Cerebellar nuclear complex (tissue), 1 donor: ENCODE measurements at places on chromosomes 7 and 10.

GRCh38 chr10:75181073-75181472 is 29.5 kb upstream of the VDAC2 start:
- no peak for DNase-seq

- DNase-seq, result no peak
Measured at GRCh38 chr7:121624958-121625357, 228.8 kb upstream of the FAM3C start.

DNA sequence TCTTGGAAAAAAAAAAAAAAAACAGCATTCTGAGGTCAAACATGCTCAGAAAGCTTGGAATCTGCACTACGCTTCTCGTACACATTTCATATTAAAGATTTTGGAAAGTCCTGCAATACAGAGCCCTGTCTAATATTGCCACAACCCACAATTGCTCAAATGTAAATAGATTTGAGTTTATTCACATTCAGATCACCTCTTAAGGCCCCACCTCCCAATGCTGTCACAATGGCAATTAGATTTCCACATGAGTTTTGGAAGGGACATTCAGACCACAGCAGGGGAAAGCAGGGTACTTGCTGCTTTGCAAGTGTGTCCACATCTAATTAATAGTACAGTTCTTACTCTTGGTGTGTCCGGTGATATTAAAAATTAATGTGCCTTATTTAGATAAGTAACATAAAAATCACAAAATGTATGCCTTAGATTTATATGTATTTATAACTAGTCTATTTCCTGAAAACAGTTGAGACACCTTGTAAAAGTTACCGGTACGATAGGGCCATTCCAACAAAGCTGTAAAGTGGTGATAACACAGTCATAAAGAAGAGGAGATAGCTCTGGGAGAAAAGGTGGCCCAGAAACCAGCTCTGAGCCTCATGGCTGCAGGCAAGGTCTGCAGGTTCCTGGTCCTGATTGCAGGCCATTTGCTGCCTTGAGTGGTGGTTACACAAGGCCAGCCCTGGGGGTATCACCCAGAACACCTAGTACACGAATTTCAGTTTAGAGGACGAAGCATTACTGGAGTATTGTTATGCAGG is 27.9 kb downstream of the EGFR start:
- no peak for DNase-seq

- no peak for DNase-seq
Measured at GRCh38 chr7:142375710-142376313, 118.0 kb upstream of the PRSS58 start.

GRCh38 chr7:72286519-72286918 is 125.6 kb downstream of the CALN1 start:
- DNase-seq, result peak; percentile 41

DNA sequence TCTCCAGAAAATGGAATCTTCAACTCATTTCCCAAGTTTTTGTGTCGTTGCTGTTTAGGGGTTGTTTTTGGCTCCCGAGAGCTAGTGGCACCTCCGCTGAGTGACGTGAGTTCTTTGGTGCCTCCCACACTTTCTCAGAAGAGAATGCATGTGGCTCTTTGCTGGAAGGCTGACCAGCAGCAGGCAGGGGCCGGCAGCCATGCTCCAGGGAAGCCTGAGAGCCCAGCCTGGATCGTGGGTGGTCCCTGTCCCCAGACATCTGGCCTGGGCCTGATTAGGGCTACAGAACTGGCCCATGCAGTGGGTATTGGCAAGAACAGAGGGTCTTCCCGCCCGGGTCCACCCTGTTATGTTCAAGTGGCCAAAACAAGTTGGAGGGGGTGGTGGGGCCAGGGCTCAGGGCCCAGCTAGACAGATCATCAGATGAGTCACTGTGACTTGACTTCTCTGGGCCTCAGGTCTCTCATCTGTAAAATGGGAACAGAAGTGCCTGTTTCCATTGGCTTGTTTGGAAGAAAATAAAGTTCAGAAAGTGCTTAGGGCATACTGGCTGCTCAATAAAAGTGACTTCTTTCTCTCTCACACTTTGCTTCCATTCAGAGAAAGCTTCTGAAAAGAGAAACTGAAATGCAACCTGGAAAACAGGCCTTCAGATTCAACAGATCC is 83.1 kb downstream of the STRA8 start:
- DNase-seq, result no peak

DNA sequence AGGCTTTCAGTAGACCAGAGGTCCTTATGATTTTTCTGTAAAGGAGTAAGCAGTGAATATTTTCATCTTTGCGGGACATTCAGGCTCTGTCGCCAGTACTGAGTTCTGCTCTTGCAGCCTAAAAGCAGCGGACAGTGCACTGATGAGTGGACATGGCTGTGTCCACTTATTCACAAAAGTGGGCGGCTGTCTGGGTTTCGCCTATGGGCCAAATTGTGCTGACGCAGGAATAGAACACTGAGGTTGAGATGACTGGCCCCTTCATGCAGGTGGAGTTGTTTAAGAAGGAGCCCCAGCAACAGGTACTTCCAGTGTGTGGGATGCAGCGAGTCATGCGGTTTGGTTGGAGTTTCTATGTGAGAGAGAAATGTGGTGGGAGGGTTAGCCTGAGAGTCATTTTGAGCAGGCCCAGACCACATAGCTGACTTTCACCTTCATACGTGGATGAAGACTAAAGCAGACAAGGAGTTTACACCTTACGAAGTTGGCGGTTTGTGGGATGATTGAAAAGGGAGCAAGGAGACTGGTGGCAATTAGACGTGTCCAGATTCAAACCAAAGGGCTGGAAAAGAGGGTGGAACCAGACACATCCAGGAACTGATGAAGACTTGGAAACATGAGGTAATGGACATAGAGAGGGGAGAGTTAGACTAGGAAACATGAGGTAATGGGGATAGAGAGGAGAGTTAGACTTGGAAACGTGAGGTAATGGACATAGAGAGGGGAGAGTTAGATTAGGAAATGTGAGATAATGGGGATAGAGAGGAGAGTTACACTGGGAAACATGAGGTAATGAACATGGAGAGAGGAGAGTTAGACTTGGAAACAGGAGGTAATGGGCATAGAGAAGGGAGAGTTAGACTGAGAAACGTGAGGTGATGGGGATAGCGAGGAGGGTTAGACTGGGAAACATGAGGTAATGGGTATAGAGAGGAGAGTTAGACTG is 38.2 kb downstream of the WDR37 start:
- DNase-seq, result no peak

- no peak for DNase-seq
Measured at GRCh38 chr7:44269417-44269816, 56.0 kb downstream of the CAMK2B start.

- DNase-seq, result no peak
Measured at GRCh38 chr7:104111271-104111670, 96.5 kb downstream of the ORC5 start.

- DNase-seq, result no peak
Measured at GRCh38 chr10:86693721-86694369, 25.5 kb downstream of the LDB3 start.

GRCh38 chr10:48478980-48479811 is 125.7 kb downstream of the ARHGAP22 start:
- no peak for DNase-seq

- no peak for DNase-seq
Measured at GRCh38 chr10:114022766-114023597, 20.7 kb upstream of the ADRB1 start.

GRCh38 chr10:35821339-35821911 is 179.3 kb upstream of the FZD8 start:
- DNase-seq, result no peak

GRCh38 chr10:63219749-63220148 is 86.6 kb downstream of the NRBF2 start:
- DNase-seq, result no peak

- no peak for DNase-seq
Measured at GRCh38 chr7:25615003-25615402, 386.7 kb upstream of the NPVF start.

DNA sequence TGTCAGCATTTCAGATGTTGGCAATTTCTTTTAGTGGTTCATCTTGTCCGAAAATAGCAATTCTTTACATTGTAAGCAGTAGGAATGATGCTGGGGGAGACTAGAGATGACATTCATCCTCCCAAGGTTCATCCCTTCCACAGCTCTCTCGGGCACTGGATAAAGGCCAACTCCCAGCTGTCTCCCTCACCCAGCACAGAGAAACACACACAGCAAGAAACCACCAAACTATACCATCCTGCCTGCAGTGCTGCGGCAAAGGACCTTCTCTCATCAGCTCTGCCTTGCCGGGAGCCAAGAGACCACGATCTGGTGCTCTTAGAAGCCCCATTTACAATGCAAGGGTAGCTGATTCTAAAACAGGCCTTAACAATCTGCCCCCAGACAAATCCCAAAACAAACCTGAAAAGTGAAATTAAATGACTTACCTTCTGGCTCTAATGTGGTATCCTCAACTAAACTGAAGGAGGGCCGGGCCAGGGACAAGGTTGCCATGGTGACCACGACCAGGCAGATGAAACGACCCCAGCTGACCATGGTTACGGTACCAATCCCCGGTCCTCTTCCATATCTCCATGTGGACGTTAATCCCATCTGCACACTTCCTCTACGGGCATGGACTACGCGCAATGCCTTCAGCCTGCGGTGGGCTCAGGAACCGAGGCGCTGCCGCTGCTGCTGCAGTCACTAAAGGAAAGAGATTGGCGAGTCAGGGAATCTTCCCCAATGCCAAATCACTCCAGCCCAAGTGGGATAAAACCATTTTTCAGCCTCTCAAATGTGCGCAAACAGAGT is 4.8 kb downstream of the FGFR2 start:
- no peak for DNase-seq

DNA sequence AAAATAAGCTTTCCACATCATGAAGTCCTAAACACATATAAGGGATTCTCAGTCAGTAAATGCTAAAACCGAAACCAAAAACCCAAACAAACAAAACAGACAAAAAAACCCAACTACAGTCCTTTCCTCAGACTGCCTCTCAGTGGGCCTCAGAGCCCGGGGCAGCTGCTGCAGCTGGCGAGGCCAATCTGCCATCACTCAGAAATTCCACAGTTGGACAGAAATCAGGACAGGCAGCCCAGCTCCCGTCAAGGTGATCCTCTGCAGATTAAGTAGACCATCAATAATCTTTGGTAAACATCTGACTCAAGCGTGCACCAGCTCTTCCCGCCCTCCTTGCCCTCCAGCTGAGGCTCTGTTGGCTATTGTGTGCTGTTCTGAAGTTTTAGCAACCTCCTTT is 142.2 kb downstream of the ATXN7L1 start:
- no peak for DNase-seq

DNA sequence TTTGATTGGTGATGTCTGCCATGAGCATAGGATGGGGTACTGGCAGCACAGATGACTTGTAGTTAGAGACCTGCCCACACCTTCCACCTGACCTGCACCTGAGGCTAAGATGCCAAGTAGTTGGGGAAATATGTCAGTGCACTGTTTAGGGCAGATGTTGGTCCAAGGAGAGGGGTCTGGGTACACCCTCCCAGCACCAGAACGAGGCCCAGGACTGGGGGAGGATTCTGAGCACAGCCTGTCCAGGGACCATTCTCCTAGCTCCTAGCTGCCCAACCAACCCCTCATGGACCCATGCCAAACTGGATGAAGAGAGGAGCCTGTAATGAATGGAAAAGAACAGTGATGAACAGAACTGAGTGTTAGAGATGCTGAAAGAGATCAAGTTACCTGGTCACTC is 28.0 kb downstream of the FRMPD2 start:
- DNase-seq, result no peak

DNA sequence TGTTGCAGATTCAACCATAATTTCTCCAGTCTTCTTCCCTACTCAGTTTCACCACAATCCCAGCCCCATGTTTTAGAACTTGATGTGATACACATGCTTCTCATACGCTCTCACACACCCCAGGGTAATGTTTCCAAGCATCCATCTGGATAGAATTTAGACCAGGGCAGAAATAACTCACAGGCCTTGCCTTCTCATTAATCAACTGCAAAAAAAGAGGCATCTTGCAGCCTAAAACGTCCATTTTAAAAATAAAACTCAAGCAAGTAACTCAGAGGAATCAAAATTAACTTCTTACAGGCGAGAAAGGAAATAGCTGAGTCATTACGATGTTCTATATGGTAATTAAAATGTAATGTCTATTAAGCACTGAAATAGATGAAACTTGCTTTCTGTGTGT is 127.2 kb upstream of the RSU1 start:
- no peak for DNase-seq

GRCh38 chr10:98885378-98885777 is 350.3 kb downstream of the HPSE2 start:
- DNase-seq, result no peak

DNA sequence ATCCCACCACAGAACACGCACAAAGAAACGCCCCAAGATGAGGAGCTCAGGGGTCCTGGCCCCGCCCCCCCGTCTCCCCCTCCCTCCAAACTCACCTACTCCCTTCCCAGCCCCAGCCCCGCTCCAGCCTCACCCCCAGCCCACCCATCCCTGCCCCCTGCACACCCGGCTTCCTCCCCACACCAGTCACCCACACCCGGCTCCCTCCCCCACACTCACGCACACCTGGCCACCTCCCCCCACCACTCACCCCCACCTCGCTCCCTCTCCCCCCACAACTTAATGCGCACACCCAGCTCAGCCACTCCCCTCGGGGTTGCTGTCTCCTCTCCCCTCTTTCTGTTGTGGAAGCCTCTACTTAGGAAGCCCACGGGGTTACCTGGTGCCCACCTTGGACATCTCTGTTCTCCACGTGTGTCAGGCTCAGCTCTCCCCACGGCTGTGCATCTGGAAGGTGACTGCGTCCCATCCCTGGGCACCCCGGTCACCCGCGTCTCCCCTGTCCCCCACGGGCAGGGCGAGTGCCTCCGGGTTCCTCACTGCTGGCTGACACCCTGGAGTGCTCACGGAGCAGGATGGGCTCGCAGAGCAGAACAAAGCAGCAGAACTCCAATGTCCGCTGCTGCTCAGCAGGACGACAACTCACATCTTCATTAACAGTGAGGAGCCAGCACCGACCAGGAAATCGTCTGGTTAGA is 166.8 kb downstream of the USP6NL start:
- no peak for DNase-seq

DNA sequence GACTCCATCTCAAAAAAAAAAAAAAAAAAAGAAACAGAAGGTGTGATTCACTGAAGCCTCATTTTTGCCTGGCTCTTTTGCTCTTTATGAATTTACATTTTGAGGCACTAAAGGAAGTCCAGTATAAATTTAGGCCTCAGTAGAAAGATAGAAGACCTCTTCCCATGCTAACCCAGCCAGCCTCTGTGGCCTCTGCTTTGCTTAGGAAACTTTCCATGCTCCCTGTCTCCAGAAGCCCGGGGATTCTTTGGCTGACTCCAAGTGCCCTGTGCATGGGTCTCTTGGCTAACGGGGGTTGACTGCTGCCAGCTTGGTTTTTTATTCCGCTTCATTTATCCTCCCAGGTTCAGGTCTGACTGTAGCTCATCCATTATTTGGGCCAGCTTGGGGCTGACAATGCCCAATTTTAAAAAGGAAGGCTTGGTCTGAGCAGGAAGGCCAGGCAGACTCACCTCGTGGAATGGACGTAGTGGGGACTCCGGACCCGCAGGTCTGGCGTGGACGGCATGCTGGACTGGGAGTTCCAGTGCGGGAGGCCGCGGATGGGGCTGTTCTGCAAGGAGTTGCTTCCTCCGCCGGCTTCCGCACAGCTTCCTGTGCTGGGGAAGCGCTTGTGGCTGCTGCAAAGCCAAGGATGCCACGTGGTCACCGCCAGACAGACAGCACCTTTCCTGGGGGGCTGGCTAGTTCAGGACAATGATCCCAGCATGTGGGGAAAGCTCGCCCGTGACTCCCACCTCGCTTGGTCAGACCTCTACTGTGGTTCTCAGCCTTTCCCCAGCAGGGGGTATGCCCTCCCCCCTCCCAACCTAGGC is 72.3 kb downstream of the PRPF18 start:
- DNase-seq, result no peak

- DNase-seq, result no peak
Measured at GRCh38 chr7:32051128-32051527, 19.1 kb downstream of the PDE1C start.
